ENCODE measurements at places on chromosomes 1 and 21.

DNA sequence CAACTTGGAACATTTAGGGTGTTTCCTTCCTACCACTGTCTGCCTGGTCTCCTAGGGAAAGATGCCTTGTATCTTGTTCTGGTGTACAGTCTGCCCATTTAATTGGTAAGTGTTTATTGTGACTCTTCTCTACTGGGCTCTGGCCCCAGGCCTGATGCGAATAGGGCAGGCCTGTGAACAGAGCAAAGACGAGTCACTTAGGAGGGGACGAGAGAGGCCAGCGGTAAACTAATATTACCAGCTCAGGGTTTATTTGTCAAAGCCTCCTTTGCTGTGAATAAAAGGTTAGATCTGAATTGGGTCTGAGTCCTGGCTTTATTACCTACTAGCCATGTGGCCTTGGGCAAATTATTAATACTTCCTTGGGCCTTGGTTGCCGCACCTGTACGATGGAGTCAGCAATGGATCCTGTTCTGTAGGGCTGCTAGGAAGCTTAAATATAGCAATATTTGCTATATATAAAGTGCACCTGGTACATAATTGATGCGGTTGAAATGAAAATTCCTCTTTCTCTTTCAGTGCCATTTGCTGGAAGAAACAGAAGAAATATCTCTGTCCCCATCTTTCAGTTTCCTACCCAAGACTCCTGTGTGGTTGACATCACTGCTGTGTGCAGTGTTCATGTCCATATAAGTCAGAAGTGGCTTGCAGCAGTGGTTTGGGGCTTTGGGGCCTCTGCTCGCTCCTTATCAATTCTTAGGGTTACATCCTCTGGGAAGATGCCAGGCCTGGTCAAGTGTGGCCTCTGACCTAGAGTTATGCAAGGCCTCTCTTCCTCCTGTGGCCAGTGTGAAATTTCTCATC lies 32.4 kb downstream of the MAPKAPK2 start:
- DNase-seq: peak; percentile 52

DNA sequence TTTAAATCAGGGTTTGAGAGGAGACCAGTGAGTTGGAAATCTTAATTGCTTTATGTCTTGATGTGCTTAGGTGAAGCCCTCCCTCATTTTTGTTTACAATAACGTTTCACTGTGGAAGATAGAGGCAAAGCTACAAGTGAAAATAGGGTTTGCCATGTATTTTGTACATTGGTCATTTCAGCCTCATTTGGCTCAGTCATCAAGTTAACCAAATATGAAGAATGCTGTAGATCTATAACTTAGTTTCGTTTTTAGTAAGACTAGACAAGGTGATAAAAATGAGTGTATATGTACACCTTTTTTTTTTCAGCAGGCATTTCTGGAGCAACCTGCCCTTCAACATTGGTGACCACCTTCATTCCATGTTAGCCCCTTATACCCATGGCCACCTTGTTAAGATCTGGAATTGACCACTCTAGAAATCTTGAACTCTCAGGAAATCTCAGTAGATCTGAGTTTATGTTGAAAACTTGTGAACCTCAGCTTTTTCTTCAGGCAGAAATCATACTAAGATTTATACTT lies 2.9 kb downstream of the NFYC start:
- no peak for DNase-seq

DNA sequence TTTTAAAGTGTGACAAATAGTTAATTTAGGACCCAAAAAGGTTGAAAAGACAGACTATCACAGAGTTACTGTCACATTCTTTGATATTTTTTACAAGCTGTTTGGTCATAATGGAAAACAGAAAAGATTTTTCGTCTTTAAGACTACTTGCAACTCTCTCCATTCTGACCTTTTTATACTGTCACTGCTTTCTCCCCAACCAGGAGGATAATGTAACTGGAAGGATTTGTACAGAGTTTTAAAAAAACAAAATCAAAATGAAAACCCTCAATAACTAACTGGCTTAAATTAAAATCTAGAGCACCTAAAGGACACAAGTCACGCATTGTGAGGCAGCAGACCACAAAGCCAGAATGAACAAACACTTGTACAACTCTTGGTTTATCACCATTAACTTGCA lies 257.7 kb downstream of the FAF1 start:
- no peak for DNase-seq

DNA sequence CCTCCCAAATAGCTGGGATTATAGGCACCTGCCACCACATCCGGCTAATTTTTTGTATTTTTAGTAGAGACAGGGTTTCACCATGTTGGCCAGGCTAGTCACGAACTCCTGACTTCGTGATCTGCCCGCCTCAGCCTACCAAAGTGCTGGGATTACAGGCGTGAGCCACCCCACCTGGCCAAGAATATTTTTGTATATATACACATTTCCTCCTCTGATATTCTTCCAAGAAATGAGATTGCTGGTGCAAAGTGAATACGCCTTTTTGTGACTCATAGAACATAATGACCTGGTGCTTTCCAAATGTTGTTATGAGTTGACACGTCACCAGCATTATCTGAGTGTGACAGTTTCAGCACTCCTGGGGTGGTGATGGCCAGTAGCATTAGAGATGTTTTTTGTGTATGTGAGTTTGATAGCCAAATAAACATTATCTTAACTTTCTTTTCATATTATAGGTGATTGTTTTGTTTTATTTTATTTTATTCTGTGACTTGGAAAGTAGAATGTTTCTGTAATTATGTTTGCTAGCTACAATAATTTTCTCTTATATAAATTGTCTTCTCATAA lies 54.9 kb downstream of the KCNK1 start:
- peak; percentile 15 for DNase-seq

DNA sequence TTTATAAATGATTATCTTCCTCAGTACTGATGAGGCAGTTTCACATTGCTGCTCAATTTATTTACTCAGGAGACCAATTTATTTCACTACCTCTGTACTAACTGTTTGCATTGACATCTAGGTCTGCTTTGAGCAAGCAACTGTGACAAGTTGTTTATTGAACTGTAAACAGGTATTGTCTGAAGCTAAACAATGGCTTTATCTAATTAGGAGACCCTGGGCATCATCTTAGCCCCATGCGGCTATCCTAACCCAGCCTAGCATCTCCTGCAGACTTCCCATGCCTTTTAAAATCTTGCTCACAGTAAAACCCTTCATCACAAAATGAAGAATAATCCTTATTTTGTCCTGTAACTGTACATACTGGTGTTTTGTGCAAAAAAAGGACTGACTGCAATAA lies 348.2 kb downstream of the RWDD3 start:
- DNase-seq: no peak

GRCh38 chr1:172630868-172631267 lies 28.0 kb upstream of the FASLG start:
- no peak for DNase-seq

- DNase-seq: no peak
Observed at GRCh38 chr1:64790832-64791487, 46.1 kb downstream of the RAVER2 start.

All from T-helper 2 cell treated with Interferon-gamma antibody and Interleukin-4, amounts not matched to agents 5 μg/mL and 100 μg/mL, for 36 hours (primary cell).